SK-N-DZ (cell line): ENCODE measurements at places on chromosomes 16 and 17.

GRCh38 chr16:71254832-71255525 lies 24.5 kb upstream of the HYDIN start:
- DNase-seq = no peak

DNA sequence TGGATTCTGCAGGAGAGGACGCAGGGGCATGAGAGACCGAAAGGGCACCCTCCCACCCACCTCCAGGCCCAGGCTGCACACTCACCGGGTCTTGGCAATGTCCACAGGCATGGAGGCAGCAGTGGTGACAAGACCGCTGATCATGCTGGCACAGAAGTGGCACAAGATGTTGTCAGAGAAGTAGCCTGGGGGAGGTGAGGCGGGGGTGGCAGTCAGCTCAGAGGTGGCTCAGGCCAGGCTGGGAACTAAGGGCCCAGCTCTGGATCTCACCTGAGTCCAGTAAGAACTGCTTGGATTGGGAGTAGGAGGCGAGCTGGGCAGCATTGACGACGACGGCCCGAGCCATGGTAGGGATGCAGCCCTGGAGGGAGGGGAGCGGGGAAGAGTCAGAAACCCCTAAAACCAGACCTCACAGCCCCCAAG lies 1.8 kb downstream of the SLC25A11 start:
- DNase-seq = no peak

DNA sequence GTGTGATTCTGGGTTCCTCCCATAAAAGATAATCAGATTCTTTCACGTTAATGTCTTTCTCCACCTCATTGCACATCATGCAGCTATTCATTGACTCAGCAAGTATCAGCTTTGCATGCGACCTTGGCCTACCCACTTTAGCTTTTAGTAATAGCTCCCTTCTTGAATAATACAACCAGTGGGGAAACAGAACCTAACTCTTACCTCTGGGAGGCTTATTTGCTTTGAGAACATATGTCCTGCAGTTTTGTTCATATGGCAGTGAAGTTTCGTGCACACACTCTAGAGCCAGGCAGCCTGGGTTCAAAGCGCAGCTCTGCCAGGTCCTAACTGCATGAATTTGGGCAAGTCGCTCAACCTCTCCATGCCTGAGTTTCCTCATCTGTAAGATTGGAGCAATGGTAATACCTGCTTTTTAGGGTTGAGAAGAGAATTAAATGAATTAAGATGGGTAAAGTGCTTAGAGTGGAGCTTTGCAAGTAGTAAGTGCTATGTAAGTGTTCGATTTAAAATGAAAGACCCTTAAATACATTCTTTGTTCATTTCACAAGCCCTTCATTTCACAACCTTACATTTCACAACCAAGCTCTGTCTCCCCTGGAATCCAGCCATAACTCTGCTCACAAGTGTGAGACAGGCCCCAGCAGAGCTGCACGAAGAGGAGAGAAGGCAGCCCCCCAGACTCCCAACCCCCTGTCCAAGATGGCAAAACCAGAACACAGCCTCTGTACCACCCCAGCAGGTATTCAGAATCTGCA lies 29.3 kb downstream of the MAPT start:
- no peak for DNase-seq

- no peak for DNase-seq
These were observed 111.0 kb downstream of the AMFR start for GRCh38 chr16:56314244-56314850.

DNA sequence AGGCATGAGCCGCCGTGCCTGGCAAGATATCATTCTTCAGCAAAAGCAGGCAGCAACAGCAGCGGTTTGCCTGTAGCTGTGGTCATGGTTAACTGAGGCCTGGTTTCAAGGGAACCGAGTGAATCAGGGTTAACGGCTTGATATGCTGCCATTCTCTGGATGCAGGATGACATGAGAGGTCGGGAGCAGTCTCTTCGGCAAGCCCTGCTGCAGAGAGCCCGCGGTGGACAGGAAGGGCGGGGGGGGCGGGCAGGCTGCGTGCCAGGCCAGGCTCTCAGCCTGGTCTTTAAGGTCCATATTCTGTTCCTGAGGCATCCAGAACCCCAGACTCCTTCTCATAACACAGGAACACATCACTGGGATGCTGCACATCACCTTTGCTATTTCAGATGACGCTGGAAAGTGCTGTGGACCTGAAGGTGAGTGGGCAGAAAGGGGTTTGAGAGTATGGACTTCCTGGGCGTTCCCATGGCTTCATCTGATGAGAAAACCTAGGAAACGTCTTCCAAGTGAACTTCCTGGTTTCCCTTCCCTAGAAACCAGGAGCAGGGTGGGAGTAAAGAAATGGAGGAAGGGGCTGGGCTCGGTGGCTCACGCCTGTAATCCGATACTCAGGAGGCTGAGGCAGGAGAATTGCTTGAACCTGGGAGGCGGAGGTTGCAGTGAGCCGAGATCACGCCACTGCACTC lies 165.6 kb upstream of the RPH3AL start:
- DNase-seq = no peak
